Type B pancreatic cell (in vitro differentiated cells): ENCODE measurements at places on chromosomes 5 and 9. TPM values are rescaled to one million over a fixed set of nuclear protein-coding genes. Genes with fewer than 3 reads are reported as not detected.

- DNase-seq: no peak
These were observed 482 bp downstream of the TESK1 start for GRCh38 chr9:35605351-35606137.

Gene PPP1R2B
- total RNA-seq: not detected in 2 replicates

DNA sequence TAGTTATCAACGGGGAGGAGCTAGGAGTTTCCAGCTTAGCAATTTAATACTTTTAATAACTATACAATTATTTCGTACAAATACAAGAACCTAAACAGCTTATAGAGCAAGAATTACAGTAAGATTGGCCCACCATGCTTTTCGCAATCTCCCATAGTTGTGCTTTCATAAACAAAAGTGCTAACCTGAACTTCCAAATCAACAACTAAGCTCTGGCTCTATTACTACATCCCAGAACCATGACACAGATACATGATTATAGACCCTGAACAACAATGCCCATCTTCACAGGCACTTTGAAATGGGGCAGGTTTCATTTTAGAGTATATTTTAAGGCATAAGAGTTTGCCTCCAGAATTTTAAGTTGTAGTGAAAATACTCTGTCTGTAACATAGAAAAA is 203.5 kb downstream of the DMRTA1 start:
- DNase-seq: no peak

GRCh38 chr9:137488327-137488653 is 29.2 kb upstream of the NSMF start:
- no peak for DNase-seq

Gene FOXE1
- total RNA-seq: 2.4 and 4.2 TPM in 2 replicates

Gene KIF12
- 33.2 and 35.9 TPM in 2 replicates for total RNA-seq
